ENCODE measurements at places on chromosomes 6 and 20.

GRCh38 chr6:149468179-149468578 lies 16.6 kb downstream of the ZC3H12D start:
- no peak for DNase-seq

DNA sequence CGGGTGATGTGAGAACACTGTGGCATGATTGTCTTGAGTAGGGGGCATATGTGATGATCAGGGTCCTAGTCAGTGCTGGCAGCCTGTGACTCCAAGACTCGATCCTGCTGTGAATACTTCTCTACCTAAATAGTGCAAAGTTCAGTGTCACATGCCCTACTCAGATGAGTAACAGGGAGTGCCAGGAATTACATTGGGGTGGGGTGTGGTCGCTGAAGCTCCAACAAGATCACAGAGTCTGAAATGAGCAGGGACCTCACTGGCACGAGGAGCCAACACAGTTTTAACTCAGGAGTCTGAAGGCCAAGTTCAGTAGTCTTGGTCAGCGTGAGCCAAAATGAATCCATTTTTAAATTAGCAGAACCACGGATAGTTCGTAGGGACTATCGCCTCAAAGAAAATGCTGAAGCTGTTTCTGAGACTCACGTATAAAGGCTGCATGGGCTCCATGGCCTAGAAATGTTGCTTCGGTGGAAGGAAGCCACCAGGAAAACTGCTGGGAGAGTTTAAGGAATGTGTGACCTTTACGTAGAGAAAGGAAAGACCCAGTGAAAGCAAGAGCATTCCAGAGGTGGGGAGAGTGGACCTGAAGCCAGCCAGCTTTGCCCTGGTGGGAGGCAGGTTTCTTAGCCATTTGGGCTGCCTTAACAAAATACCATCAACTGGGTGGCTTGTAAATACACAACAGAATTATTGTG lies 72.2 kb downstream of the RPP40 start:
- DNase-seq = no peak

DNA sequence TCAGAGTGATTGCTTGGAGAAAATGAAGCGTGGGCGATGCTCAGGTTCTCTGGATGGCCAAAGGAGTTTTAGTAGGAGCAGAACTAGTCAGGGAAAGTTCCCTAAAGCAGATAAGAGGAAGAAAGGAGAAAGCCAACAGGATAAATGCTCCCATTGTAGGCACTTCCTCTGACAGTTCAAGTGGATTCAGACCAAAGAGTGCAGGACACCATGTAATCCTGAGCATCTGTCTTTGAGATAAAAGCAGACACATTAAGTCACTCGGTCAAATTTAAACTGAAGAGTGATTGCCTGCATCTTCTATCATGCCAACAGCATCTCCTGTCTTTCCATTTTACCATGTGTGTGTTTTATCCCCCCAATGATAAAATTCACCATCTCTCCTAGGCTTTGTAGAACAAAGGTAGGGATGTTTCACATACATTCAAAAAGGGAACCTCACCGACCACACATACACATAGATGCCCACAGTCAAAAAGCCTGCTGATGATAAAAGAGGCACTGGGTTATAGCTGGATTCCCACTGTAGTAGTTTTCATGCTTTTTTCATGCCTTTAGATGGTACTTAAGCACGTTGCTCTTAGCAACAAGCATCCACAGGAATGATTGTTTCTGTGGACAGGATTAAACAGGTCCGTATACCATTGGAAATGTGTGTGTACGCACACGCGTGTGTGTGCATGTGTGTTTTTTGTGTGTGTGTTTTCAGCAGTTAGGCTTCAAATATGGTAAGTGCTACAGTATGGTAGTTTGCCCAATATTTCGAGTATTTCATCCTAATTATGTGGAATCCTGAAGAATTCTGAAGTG lies 7.0 kb downstream of the GRIK2 start:
- DNase-seq = no peak

DNA sequence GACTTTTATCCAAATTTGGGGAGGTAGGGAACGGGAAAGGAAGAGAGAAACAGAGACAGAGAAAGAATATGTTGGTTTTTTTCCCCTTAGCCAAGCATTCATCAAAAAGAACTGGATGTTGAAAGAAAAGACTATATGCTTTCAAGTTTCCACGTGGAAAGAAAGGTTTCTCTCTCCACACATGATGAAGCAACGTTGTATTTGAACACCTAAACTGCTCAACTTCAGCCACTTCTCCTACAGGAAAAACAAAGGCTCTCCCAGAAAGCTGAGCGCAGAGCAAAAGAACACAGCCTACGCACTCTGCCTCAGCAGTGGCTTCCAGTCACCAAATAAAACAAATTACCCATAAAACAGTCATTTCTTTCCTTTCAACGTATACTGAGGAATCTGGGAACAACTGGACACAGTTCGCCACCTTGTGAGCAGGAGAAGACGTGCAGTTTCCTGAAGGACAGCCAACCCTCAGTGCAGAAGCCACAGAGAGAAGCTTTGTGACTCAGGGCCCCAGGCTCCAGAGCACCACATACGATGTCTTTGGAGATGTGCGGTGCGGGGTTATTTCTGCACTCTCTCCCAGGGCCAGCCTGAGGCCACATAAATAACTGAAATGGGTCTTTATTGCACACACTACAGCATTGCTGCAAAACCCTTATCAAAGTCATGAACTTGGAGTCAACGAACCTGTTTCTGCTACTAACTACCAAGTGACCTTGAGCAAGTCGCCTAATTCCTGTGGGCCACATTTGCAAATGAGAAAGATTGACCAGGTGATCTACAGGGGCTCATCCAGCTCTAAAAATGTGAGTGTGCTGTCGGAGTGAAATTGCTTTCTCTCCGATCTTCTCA lies 10.1 kb downstream of the IL17F start:
- peak; percentile 83 for DNase-seq

DNA sequence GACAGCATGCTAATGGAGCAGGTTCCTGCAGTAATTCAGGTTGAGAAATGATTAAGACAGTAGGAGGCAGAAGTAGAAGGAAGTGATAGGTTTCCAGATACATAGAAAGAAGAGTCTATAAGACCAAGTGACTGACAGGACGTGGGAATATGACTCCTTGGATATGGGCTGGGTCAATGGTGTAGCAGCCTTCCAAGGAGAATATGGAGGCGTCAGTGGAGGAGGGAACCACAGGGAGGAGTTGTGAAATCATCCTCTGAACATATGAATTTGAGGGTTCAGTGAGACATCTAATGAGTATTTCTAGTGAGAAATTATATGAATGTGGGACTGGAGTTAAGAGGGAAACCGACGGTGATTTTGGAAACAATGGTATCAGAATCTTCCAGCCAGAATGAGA lies 43.3 kb downstream of the NUDT3 start:
- no peak for DNase-seq

GRCh38 chr6:55379895-55380294 lies 52.6 kb downstream of the GFRAL start:
- DNase-seq = no peak

GRCh38 chr20:4091490-4092479 lies 76.4 kb upstream of the RNF24 start:
- DNase-seq = peak; percentile 66

DNA sequence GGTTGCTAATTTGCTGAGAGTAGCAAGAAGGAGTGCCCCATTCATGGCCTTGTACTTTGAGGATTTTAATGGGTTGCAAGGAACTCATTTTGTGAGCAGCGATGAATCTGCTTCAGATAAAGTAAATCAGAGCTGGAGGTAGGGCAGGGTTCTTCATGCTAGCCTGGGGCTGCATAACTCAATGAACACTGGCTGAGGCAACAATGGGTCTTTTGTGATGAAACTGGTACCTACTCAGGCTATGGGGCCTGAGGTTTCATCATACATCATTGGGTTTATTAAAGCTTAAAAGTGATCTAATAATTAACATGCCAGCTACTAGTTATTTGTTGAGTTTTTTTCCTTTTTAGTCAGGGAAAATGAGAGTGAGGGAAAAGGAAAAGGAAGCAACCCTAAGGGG lies 106.9 kb downstream of the FAM50B start:
- DNase-seq = no peak

- peak; percentile 76 for DNase-seq
Observed at GRCh38 chr6:142300758-142301650, 803 bp upstream of the ADGRG6 start.

- no peak for DNase-seq
Observed at GRCh38 chr6:35057449-35058357, 83.4 kb downstream of the TCP11 start.

GRCh38 chr6:30093951-30094661 lies 18.5 kb upstream of the RNF39 start:
- DNase-seq = no peak

DNA sequence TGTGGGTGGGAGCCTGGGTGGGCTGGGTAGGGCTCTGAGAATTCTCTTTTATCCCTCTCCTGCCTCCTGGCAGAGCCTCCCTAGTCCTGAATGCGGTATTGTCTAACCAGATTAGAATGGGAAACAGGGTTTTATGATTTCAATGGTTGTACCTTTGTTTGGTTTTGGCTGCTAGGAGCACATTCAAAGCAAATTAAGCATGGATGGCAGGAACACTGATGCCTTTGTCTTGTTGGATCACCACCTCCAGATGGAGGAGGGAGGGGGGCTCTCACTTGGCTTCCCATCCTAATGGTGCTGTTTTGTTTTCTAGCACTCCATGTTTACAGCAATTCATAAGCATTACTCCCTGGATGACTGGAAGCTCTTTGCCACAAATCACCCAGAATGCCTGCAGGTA lies 11.6 kb downstream of the GMPR start:
- DNase-seq = no peak

DNA sequence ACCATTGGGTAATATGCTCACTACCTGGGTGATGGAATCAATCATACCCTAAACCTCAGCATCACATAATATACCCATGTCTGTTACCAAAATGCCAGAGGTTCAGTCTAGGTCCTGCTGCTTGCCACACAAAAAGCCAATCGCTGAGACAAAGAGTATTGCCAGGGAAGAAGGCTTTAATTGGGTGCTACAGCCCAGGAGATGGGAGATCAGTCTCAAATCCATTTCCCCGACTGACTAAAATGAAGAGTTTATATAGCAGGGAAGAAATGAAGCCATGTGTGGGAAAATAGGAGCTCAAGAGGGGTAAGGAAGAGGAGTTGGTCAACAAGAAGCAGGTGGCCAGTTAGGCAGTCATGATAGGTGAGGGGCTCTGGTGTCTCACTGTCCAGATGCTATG lies 149.6 kb downstream of the QRSL1 start:
- no peak for DNase-seq

- DNase-seq = no peak
Observed at GRCh38 chr6:14775528-14775927, 470.3 kb upstream of the JARID2 start.

Measured in HT1080 (cell line).